ENCODE measurements at places on chromosomes 1 and 21. TPM values are rescaled to one million over a fixed set of nuclear protein-coding genes. Genes with fewer than 3 reads are reported as not detected.

- H3K4me3 ChIP-seq: no peak overlapping the region
- no peak overlapping the region for H3K27ac ChIP-seq
- H3K36me3 ChIP-seq: peaks cover 12% of the 10 kb centered on the region
- no peak for DNase-seq
These were observed 10.3 kb downstream of the KDF1 start for GRCh38 chr1:26949926-26950319.

DNA sequence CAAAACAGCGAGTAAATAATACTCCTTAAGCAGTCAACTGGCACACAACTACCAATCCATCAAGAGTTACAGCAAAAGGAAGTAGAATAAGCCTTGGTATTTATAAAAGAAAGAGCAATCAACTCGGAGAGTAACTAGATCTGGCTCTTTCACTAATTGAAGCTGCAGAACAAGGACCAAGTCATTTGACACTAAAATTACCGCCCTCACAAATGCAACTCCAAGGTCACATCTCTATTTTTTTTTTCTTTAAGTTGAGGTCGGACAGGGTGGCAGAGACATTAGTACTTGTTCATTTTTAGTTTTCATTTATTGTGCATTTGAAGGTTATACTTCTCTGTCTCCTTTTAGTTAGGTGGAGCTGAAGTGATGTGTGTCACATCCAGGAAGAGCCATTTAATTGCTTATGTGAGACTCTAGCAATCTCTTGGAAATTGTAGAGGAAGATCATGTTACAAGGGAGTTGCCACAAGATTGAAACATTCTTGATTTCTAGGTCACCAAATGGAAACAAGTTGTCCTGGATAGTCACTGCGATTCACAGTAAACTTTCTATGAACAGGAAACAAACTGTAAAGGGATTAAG lies 138.1 kb upstream of the ADAMTS5 start:
- H3K4me3 ChIP-seq: no peak overlapping the region
- no peaks in the 10 kb centered on the region for H3K27me3 ChIP-seq
- no peak for DNase-seq
- H3K4me1 ChIP-seq: no peaks in the 10 kb centered on the region
- H3K27ac ChIP-seq: no peak overlapping the region

DNA sequence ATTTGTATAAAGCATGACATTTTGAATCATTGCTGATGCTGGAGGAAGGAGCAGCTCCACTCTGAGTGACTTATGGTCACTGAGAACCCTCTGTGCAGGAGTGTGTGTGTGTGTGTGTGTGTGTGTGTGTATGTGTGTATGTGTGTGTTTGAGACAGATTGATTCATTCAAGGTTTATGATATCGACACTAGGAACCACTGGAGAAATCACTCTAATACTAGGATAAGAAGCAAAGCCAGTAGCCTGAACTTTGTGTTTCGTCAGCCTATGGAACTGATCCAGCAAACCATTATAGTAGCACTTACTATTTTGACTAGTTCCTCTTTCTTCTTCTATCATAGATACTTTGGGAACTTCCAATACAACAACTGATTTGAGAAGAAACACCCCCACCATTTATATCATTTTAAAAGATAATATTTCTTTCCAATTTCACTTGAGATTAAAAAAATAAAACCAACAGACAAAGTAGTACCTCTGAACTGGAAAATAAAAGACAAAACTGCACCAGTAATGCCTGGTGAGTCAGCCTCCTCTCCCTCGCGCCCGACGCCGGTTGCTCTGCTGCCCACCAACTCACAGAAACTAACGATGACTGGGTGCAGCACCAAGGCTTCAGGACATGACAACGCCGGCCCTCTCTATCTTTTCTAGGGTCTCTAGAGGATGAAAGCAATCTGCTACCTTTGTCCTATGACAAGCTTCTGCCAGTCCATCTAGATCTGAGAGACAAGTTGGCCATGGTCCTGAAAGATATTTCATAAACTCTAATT lies 20.9 kb downstream of the SLAMF1 start:
- H3K4me1 ChIP-seq: peaks cover 98% of the 10 kb centered on the region
- H3K27ac ChIP-seq: peak overlapping the region; percentile 2
- H3K36me3 ChIP-seq: peaks cover 2% of the 10 kb centered on the region
- H3K27me3 ChIP-seq: no peaks in the 10 kb centered on the region
- H3K4me3 ChIP-seq: peak overlapping the region; percentile 9

NMNAT2 gene
- polyA plus RNA-seq: not detected

DNA sequence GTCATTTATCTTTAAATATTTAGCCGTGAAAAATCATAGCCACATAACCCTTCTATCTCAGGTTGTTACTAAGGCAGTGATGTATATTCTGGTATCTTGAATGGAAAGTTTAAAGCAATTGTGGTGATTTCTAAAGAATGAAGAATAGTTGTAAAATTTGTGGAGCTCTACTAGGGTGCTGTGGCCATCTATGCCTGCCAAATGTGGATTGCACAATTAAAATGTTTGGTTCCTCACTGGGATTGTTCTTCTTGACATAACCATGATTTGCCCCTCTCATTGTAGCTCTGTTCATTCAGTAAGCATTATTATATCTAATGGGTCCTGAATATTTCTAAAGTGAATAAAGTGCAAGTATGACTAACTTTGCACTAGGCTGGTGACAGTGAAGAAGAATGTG lies 50.1 kb downstream of the AK4 start:
- no peak overlapping the region for H3K4me3 ChIP-seq
- H3K27me3 ChIP-seq: no peaks in the 10 kb centered on the region
- DNase-seq: no peak
- H3K27ac ChIP-seq: no peak overlapping the region
- H3K36me3 ChIP-seq: no peaks in the 10 kb centered on the region

DNA sequence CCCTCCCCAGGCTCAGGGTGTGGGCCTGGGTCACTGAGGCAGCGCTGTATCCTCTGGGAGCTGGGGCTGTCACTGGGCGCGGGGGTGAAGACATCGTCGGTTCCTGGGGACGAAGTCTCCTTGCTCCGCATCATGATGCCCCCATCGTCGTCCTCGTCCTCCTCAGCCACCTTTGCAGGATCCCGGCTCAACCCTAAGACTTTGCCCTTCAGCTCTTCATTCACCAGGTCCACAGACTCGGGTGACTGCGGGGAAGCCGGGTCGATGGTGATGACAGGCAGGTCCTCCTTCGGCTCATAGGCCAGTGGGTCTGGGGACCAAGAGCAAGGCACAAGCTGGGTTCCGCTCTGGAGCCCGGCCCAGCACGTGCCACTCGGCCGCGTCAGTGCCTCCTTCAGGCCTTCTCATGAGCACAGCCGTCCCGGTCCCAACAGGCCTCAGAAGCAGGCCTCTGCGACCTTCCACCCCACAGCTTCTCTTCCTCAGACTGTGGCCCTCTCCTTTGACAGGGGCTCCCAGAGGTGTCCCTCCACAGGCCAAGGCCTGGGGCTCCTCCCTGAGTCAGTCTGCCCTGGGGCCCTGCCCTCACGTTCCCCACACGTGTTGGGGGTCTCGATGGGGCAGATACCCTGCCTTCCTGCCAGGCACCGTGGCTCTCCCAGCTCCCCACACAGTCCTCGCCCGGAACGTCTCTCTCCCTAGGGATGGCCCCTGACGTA lies 54.4 kb downstream of the SLC9A1 start:
- H3K27me3 ChIP-seq: no peaks in the 10 kb centered on the region
- peaks cover under 1% of the 10 kb centered on the region for H3K36me3 ChIP-seq
- DNase-seq: no peak
- no peak overlapping the region for H3K27ac ChIP-seq
- H3K4me1 ChIP-seq: no peaks in the 10 kb centered on the region

ITLN2 gene
- not detected for polyA plus RNA-seq

GRCh38 chr1:57162607-57163261 lies 196.9 kb upstream of the C8B start:
- H3K36me3 ChIP-seq: no peaks in the 10 kb centered on the region
- H3K4me3 ChIP-seq: no peak overlapping the region
- H3K27ac ChIP-seq: no peak overlapping the region
- H3K4me1 ChIP-seq: no peaks in the 10 kb centered on the region

GRCh38 chr1:99532276-99532580 lies 113.7 kb upstream of the PALMD start:
- no peaks in the 10 kb centered on the region for H3K36me3 ChIP-seq
- H3K27ac ChIP-seq: no peak overlapping the region
- H3K4me1 ChIP-seq: no peaks in the 10 kb centered on the region
- no peaks in the 10 kb centered on the region for H3K27me3 ChIP-seq
- no peak for DNase-seq

DNA sequence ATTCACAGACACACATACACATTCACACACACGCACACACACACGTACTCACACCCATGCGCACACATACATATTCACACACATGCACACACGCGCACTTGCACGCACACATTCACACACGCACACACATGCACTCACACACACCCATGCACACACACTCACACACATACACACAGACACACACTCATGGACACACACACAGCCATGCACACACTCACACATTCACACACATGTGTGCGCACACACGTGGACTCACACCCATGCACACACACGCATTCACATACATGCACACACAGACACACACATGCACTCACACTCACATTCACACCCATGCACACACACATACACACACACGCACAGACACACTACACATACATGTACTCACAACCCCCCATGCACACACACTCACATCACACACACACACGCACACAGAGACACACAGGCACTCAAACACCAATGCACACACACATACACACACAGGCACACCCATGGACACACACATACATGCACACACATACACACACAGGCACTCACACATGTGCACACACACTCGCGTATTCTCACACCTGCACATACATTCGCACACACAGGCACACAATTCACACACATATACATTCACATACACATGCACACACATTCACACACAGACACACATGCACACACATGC lies 589.1 kb downstream of the PTPRU start:
- H3K4me1 ChIP-seq: no peaks in the 10 kb centered on the region
- DNase-seq: no peak

NOTCH2 gene
- polyA plus RNA-seq: 11.1 TPM

A3GALT2 gene
- not detected for polyA plus RNA-seq

DNA sequence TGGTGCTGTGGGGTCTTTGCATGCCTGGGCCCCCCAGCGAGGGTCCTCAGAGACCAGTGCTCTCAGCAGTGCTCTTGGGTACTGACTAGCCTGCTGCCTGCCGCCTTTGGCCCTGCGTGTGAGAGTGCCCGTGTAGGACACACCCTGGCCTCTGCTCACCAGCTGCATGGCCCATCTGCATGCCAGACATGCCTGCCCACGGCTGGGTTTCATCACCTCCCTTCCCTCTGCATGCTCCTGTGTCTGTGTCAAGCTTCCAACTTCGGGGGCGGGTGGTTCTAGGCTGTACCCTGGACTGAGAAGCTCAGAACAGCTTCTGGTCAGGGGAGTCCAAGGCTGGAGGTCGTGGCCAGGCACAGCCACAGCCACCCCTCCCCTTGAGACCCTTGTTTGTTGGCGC lies 56.9 kb downstream of the PTPRF start:
- H3K36me3 ChIP-seq: no peaks in the 10 kb centered on the region
- no peak overlapping the region for H3K27ac ChIP-seq
- DNase-seq: no peak
- H3K4me3 ChIP-seq: no peak overlapping the region

BRINP2 gene
- not detected for polyA plus RNA-seq

RNF186 gene
- not detected for polyA plus RNA-seq

CD1D gene
- polyA plus RNA-seq: not detected

LY9 gene
- polyA plus RNA-seq: 211 TPM

TFF2 gene
- polyA plus RNA-seq: not detected

- no peaks in the 10 kb centered on the region for H3K4me1 ChIP-seq
- no peak overlapping the region for H3K4me3 ChIP-seq
- no peaks in the 10 kb centered on the region for H3K36me3 ChIP-seq
- H3K27me3 ChIP-seq: no peaks in the 10 kb centered on the region
These were observed 317.7 kb upstream of the DAB1 start for GRCh38 chr1:57741521-57741920.

DNA sequence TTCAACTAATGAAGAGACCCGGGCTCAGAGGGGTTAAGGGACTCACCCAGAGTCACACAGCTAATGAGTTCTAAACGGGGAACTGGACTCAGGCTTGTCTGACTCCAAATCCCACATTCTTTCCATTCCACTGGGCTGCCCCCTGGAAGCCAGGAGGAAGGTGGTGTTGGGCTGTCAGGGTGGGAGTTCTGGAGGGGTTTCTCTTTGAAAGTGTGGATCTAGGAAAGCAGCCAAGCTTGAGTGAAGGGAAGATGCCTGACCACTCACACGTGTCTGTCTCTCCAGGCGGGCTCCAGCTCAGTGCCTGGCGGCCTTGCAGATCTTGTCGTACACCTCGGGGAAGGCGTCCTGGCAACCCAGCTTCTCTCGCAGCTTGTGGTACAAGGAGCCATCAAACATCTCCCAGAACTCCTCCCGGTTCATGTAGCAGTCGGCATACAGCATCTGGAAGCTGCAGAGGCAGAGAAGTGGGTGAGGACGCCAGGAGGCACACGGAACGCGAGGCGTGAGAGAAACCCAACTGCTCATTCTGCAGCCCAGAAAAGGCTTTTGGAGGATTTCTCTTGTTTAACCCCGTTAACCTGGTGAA lies 35.0 kb downstream of the DHCR24 start:
- no peaks in the 10 kb centered on the region for H3K4me1 ChIP-seq
- no peak for DNase-seq
- H3K27me3 ChIP-seq: no peaks in the 10 kb centered on the region
- no peak overlapping the region for H3K27ac ChIP-seq
